ENCODE measurements at places on chromosomes 11 and 22.

DNA sequence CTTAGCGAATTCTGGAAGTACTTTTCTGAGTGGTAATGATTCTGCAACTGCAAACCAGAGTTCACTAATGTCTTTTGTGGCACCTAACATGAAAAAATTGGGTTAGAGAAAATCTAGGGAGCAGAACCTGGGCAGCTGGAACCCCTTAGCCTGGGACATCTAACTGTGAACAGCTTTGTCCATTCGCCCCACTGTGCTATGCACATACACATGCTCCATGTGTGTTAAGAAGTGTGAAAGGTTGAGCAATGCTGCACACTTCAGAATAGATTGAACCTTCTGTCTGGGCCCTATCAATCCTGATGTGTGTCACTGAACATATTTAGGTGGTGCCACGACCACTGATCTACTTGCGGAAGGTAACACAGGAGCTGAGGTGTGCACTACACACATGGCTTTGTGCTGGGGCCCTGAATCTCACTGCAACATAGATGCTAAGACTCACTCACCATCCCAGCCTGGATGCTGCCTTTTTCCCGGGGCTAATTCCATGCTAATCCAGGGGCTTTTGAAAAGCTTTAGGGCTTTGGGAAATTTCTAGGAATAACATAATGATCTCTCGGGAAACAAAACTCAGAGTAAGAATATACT, 976.2 kb downstream of the NTM start:
- no peak for DNase-seq

GRCh38 chr11:47408598-47409439, 429 bp downstream of the SLC39A13 start:
- peak; percentile 78 for DNase-seq

GRCh38 chr11:86932924-86933875, 22.0 kb downstream of the FZD4 start:
- no peak for DNase-seq

- no peak for DNase-seq
These were observed 193.8 kb downstream of the DBX1 start for GRCh38 chr11:19966441-19966840.

- DNase-seq: peak; percentile 38
These were observed 51.5 kb downstream of the RBFOX2 start for GRCh38 chr22:35977136-35977535.

DNA sequence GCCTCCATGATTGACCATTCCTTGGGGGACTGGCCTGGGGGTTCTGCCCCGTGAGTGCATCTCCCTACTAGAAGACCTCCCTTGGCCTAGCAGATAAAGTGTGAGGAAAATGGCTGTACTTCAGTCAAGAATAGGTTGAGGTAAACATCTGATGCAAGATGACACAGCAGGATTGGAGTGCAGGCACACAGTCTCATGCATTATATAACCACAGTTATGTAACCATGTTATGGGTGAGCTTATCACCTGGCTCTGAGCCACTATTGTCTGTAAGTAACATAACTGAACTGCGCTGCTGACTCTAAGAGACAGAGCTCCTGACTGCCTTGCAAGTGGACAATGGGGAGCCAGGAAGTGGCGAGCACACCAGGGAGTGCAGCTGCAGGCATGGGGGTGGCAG, 378.7 kb upstream of the ANO5 start:
- DNase-seq: peak; percentile 1

DNA sequence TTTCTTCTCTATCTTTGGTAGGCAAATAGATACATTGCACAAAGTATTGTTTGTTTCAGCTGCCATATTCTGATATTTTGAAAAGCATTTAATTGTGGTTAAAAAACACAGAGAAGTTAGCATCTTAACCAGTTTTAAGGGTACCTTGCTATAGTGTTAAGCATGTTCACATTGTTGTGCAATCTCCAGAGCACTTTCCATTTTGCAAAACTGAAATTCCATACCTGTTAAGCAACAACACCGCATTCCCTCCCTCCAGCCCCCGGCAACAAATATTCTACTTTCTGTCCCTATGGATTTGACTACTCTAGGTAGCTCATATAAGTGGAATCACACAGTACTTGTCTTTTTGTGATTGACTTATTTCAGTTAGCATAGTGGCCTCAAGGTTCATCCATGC, 33.9 kb downstream of the CNTF start:
- no peak for DNase-seq

GRCh38 chr11:119318240-119319135, 1.6 kb upstream of the MCAM start:
- peak; percentile 21 for DNase-seq

- DNase-seq: no peak
These were observed 642.9 kb upstream of the KIRREL3 start for GRCh38 chr11:127643268-127644058.

GRCh38 chr11:102306817-102307726, 10.2 kb upstream of the BIRC3 start:
- no peak for DNase-seq

GRCh38 chr22:46070803-46071450, 79.4 kb upstream of the PPARA start:
- DNase-seq: peak; percentile 54

GRCh38 chr22:19176175-19176643, 2.3 kb downstream of the SLC25A1 start:
- no peak for DNase-seq

DNA sequence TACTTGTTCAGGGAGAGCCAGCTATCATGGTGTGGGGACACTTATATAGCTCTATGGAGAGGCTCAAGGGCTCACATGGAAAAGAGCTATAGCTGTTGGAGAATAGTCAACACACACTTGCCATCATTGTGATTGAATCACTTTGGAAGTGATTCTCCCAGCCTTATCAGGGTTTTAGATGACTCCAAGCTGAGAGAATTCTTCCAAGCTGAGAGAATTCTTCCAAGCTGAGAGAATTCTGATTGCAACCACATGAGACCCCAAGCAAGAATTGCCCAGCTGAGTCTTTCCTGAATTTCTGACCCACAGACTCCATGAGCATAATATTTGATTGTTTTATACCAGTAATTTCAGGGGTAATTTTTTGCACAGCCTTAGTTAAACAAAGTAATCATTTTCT, 1318.3 kb upstream of the RAG2 start:
- DNase-seq: peak; percentile 4

- DNase-seq: peak; percentile 67
These were observed 511.8 kb downstream of the METTL15 start for GRCh38 chr11:28619846-28620540.

- peak; percentile 69 for DNase-seq
These were observed 200.2 kb downstream of the PGR start for GRCh38 chr11:100929377-100929776.

DNA sequence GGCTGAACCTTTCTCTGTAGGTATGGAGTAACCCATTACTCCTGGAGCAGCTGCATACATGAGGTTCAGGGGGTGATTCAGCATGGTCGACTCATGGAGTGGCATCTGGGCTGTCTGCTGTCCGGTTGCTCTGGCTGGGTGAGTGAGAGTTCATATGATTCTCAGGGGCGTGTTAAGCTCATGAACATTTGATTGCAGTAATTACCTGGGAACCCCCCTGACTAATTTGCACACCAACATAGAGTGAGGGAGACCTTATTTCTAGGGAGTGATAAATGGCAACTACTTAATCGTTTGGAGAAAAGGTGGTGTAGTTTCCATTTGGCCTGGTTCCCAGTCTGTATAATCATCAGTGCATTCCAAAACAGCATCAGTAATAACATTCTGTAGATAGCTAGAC, 661.9 kb downstream of the ETS1 start:
- DNase-seq: peak; percentile 22

- DNase-seq: no peak
These were observed 306.7 kb downstream of the SOX6 start for GRCh38 chr11:16049611-16050010.

DNA sequence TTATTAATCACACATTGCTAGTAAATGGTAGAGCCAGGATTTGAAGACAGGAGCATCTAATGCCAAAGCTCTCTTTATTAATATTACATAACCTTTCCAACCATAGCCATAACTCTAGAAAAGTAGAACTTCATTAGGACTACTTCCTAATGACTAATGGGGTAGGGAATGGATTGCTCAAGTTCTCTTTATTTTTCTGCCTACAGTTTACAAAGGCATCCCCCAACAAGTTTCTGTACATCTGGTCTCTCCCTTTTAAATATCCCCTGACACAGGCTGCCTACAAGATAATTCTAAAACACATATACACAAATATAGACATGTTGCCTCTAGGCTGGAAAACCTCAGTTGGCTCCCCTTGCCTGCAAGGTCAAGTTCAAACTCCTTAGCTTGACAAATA, 534.9 kb downstream of the SOX6 start:
- DNase-seq: no peak

GRCh38 chr11:58674609-58675008, 52.1 kb downstream of the CNTF start:
- no peak for DNase-seq

- DNase-seq: no peak
These were observed 263 bp downstream of the EHD1 start for GRCh38 chr11:64878223-64878493.

DNA sequence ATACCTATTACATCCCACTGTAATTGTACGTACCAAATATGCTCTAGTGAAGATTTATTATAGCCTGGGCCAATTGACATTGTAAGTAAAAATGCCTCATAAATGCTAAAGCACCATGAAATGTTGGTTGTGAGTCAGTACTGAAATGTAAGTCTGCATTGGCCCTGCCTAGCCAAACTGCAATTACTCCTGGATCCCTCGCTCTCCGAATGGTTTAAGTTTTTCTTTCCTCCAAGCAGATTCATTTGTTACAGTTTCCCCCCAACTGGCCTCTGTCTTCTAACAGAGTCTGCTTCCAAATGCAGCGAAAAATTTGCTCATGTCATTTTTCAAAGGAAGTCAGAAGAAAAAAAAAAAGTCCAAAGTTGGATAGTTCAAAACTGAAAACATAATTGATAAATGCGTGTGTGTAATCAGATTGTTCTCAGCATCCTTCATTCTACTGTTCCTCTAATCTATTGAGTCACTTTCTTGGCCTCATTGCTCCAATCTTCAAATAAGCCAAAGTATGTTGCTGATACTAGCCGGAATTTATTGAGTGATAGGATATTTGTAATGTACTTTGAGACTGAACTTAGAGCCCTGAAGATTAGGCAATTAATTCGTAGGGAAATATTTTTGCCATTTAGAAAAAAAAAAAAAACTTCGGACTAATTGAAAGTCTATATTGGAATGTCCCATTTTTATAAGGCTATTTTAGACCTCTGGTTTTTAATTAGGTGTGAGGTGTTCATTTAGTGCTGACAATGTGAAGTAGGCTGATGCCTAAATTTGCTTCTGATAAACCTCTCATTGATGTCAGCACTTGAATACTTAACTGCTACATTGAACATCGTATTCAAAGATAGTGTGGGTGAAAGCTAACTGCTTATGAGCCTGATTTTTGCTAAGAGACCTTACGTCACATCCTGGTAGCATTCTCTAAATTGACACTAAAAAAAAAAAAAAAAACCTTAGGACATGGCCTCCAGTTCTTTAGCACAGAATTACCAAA, 93.4 kb downstream of the WT1 start:
- peak; percentile 80 for DNase-seq

- DNase-seq: no peak
These were observed 17.4 kb downstream of the HPS4 start for GRCh38 chr22:26466196-26466595.

- peak; percentile 65 for DNase-seq
These were observed 359.0 kb downstream of the JRKL start for GRCh38 chr11:96748639-96749370.

- no peak for DNase-seq
These were observed 322.7 kb upstream of the PLET1 start for GRCh38 chr11:112583261-112583893.
